ENCODE measurements at places on chromosomes 1 and 21. TPM values are rescaled to one million over a fixed set of nuclear protein-coding genes. Genes with fewer than 3 reads are reported as not detected.

DCST2 gene
- total RNA-seq, result 0.90 TPM

AQP10 gene
- total RNA-seq, result not detected

KPRP gene
- total RNA-seq, result not detected

TMIGD3 gene
- total RNA-seq, result not detected

PM20D1 gene
- total RNA-seq, result 2.3 TPM

PADI1 gene
- total RNA-seq, result not detected

UTS2 gene
- 5.5 TPM for total RNA-seq

C1orf167 gene
- not detected for total RNA-seq

APCS gene
- total RNA-seq, result not detected

CASZ1 gene
- total RNA-seq, result 27.2 TPM

HAO2 gene
- total RNA-seq, result not detected

GFI1 gene
- total RNA-seq, result 0.68 TPM

TPTE gene
- total RNA-seq, result not detected

PLPP3 gene
- 2.9 TPM for total RNA-seq

CCDC27 gene
- total RNA-seq, result not detected

S100A7 gene
- not detected for total RNA-seq

UMODL1 gene
- 0.36 TPM for total RNA-seq

RUNX3 gene
- 127 TPM for total RNA-seq

OR2L3 gene
- 0.10 TPM for total RNA-seq

WDR64 gene
- not detected for total RNA-seq

OR2T2 gene
- total RNA-seq, result 3.9 TPM

All from B cell (primary cell).